ENCODE measurements at places on chromosomes 3 and 15.

DNA sequence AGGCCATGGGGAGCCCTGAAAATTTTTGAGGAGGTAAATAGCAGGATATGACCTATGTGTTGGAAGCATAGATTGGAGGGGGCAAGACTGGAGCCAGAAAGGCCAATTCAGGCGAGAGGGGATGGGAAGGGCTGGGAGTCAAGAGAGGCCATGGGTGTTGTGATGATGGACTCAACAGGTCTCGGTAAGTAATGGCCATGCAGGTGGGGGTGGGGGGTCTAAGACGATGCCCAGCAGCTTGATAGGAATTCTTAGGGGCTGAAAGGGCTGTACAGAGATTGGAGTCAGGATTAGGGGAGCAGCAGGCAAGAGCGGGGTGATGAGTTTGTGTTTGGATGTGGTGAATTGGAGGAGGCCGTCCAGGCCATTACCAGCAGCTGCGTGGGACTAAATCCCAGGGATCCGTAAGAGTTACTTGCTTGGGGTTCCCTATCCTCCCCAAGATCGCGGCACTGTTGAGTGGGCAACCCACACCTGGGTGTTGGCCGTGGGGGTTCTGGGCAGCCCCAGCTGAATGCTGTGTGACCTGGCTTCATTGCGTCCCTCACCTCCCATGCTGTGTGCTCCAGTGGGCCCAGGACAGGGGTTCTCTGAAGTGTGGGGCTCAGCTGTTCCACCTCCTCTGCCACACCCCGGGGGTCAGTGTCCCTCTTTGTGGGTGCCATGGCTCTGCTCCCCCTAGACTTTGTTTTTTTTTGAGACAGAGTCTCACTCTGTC, 41.8 kb upstream of the CHRNB4 start:
- DNase-seq: no peak

DNA sequence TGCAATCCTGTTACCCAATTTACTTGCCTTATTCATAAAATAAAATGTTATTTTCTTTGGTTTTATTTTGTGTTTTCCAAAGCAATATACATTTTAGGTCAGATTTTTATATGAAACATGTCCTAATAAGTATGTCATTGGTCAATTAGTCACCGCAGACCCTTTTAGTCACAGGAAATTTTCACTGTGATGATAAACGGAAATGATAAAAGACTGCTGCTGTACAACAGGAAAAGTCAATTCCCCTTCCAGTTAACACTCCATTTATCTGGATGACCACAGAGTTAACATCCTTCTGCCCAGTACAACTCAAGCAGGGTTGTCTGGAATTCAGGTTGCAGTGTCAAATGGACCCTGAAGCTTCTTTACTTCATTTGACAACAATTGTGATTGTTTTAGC, 175.2 kb downstream of the LSAMP start:
- no peak for DNase-seq

GRCh38 chr15:79221696-79222095, 60.8 kb upstream of the ANKRD34C start:
- DNase-seq: no peak

GRCh38 chr3:11140030-11140712, 14.1 kb upstream of the HRH1 start:
- peak; percentile 86 for DNase-seq

DNA sequence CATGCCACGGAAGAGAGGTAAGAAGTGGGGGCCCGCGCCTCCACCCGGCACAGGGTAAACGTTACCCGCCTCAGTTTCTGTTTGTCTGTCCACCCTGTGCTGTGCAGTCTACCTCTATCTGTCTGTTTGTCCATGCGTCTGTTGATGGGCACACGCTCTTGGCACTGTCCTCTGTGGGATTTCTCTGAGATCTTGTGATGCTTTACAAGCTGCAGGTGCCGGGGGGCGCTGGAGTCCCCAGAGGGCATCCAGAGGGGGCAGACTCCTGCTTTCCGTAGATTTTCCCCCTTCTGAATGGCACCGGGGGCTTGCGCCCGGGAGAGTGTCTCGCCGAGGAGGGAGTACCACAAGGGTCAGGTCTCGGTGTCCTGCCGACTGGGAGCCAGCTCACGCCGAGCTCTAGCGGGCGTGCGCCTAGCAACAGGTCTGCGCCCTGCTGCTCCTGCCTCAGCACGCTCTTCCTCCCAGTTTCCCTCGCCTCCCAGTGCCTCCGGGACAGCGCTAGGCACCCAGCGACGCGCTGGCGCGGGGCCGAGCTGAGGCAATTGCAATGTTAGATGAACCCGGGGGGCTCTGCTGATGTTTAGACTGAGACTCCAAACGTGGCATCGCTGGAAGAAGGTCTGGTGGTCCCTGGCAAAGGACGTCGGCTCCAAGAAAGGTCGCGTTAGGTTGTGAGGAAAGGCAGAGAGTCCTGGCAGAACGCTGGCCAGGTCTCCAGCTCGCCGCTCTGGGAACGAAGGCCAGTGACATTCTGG, 667 bp downstream of the CEMIP start:
- no peak for DNase-seq

DNA sequence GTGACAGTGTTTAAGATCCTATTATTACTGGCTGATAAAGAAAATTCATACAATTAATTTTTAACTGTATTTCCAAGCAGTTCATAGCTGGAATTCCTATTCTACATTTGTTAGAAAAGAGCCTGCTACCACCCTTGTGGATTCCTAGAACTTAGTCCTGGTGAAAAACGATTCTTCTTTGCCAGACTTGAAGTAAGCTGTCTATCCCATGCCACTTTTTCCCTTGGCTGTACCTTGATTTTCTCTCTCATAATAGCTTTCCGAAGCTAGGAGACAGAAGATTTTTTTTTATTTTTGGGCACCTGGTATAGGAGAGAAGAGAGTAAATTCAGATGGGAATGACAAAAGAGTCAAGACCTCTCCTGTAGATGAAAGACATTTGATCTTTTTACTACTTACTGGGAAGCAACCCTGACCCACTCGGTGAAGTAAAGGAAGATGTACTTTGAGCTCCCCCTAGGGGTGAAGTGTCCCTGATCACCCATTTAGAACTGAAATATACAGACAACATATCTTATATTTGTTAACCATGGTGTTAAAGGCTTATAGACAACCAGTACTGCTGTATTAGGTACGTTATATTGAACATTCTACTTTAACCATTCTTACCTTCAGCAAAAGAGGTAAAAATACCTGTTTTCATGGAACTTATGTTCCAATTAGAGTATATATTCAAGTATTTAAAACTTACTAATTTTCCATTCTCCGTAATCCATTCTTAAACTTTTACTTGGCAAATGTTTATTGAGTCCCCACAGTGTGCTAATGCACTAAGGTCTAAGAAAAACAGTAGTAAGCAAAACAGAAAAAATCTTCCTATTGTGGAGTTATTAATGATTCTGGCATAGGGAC, 36.2 kb upstream of the C3orf38 start:
- peak; percentile 81 for DNase-seq

- no peak for DNase-seq
Measured at GRCh38 chr3:72093270-72093991, 308.5 kb upstream of the PROK2 start.

DNA sequence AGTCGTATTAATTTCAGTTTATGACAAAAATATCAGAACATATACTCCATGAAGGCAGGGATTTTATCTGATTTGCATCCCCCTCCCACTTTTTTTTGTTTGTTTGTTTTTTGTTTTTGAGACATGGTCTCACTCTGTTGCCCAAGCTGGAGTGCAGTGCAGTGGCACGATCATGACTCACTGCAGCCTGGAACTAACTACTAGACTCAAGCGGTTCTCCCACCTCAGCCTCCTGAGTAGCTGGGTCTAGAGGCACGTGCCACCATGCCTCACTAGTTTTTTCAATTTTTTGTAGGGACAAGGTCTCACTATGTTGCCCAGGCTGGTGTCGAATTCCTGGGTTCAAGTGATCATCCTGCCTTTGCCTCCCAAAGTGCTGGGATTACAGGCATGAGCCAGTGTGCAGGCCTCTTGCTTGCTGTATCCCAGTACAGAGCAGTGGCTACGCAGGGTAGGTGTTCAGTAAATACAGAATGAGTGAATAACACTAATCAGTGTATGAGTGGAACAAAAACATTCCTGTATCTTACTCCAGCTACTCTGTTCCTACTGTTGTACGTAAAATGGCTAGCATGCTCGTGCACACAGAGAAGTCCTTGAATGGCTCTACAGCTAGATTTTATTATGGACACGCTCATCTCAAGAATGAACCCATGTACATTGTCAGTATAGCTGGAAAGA, 272.4 kb downstream of the FOXP1 start:
- DNase-seq: peak; percentile 50

DNA sequence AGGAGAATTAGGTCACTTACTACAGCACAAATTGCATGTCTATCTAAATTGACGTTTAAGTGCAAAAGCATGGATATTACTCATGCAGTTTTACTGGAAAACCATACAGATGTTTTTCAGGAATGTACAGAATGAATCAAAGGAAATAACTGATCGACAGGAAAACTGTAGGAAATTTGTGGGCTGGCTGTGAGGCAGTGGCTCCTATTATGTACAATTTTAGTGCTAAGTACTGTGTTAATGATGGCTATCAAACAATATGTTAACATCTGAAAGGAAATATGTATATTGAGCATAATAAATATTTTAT, 6.9 kb downstream of the NUDT16 start:
- DNase-seq: no peak

DNA sequence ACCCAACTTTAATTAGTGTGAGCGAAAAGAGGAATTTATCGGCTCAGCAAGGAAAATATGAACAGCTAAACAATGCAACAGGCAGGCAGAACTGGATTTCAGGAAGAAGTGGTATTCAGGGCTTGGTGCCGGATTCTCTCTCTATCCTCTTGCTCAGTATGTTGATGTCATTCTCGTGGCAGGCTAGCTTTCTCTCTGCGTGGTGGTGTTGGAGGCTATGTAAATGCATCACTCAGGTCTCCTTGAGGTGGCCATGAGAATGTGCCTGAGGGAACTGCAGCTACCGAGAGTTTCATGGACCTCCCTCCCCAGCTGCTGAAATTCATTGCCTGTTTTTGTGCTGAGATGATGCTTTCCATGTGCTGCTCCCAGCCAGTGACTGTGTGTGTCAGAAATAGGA, 18.3 kb upstream of the SYN2 start:
- DNase-seq: no peak

DNA sequence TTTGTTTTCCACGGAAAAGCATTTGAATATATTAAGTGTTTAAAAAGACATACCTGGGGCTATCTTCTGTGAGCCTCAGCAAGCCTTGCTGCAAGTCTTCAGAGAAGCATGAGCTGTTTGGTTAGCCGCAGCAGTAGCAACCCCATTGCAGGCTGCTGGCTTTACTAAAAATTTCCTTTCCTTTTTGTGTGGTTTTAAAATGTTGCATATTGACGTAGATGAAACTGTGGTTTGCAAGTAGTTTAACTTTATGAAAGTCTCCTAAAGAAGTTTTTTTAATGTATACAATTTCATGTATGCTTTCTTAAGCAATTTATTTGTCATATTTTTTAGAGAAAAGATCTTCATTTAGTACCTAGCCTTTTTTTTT, at the start of gene GPR171:
TSS of gene GPR171 (minus strand) at position 166 of the 370 bp plus-strand sequence. CDS start 3,830 bp downstream, outside the sequence.
- DNase-seq: peak; percentile 44

- no peak for DNase-seq
Measured at GRCh38 chr3:74839566-74839965, 225.1 kb upstream of the CNTN3 start.

GRCh38 chr3:135801018-135801417, 164.5 kb upstream of the PPP2R3A start:
- no peak for DNase-seq

- DNase-seq: no peak
Measured at GRCh38 chr15:46576646-46577395, 942.0 kb downstream of the SQOR start.

DNA sequence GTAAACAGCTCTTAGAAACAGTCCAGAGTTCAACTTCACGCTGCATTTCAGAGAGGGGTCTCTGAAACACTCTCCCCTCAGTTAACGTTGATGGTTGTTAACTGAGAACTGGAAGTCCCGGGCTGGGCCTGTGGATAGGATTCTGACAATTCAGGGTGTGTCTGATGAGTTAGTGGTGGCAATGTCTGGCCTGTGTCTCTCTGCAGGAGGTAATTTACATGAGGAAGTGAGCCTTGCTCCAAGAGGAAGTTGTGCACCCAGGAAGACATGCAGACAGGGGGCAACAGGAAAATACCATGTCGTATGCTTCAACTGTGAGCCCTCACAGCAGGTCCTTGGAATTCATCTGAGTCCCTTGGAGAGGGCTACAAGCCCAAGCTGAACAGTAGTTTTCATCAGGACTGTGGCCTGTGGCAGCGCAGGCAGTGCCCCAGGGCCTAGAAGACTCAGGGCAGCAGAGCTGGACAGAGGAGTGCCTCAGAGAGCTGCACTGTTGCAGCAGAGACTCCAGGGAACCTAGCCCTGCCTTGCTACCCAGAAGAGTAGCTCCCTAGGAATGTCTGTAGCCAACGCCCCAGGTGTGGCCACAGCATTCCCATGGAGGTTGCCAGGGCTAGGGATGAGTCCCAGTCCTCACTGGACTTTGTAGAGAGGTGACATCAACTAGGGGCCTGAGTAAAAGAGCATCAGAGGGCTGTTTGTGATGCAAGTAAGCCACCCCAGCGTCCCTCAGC, 104.6 kb upstream of the SELENOK start:
- DNase-seq: no peak

GRCh38 chr3:196812853-196813252, 54.9 kb upstream of the SENP5 start:
- DNase-seq: no peak

DNA sequence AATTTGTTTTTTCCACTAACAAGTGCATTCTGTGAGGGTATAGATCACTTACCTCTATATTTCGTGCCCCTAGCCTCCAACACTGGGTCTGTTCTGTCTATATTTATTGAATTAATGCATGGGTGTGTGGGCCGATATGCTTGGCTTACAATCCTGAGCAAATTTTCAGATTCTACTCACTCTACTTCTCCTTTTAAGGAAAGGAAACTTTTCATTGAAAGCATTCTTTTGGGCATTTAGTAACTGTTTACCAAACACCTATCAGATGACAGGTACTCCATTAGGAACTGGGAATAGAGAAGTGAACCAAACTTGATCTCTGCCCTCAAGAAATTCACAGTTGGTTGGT, 60.5 kb downstream of the TLE3 start:
- no peak for DNase-seq

GRCh38 chr3:14290631-14291385, 111.6 kb upstream of the SLC6A6 start:
- no peak for DNase-seq

Measured in common myeloid progenitor, CD34-positive (primary cell).